ENCODE measurements at places on chromosomes 5 and 9.

- peak; percentile 32 for DNase-seq
Measured at GRCh38 chr9:93827545-93828330, 127.4 kb downstream of the BARX1 start.

GRCh38 chr5:42531611-42532010 is 108.4 kb downstream of the GHR start:
- DNase-seq, result peak; percentile 69

DNA sequence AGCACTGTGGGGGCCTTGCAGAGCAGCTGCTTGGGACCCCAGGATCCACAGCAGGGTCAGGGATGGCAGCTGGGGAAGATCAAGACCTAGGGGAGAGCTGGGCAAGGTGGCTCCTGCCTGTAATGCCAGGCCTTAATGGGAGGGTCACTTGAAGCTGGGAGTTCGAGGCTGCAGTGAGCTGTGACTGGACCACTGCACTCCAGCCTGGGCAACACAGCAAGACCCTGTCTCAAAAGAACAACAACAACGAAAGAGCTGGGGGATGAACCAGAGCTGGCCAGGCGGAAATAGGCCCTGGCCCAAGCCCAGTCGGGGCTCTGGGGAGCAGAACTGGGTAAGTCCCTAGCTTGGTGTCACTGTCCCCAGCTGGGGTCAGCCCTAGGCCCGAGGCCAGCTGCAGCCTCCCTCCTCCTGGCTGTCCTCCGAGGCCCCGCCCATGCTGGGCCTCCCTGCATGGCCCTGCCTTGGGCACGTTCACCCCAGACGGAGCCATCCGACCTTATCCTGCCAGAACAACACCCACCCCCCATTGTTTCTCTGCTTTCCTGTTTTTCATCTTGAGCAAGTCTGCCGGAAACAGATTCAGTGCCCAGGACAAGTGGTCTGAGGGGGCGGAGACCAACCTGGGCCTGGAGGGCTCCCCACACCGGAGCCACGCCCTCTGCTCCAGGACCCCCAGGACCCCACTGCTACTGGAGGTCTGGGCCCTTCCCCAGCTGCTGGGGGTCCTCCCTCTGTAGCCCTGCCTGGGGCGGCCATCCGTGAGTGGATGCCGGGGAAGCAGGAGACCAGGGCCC is 1.9 kb downstream of the DIPK1B start:
- DNase-seq, result no peak

GRCh38 chr9:69485466-69485865 is 160.5 kb downstream of the ENTREP1 start:
- DNase-seq, result peak; percentile 48

DNA sequence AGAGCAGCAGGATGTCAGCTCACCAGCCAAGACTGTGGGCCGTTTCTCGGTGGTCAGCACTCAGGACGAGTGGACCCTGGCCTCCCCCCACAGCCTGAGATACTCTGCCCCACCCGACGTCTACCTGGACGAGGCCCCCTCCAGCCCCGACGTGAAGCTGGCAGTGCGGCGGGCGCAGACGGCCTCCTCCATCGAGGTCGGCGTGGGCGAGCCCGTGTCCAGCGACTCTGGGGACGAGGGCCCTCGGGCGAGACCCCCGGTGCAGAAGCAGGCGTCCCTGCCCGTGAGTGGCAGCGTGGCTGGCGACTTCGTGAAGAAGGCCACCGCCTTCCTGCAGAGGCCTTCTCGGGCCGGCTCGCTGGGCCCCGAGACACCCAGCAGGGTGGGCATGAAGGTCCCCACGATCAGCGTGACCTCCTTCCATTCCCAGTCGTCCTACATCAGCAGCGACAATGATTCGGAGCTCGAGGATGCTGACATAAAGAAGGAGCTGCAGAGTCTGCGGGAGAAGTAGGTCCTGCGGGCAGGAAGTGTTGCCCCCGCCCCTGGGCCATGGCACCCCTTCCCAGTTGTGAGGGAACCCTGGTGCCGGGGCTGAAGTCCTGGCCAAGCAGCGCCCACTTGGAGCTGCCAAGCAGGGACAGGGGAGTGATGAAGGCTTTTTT is 108.9 kb downstream of the WNK2 start:
- DNase-seq, result no peak

- DNase-seq, result peak; percentile 57
Measured at GRCh38 chr5:143471041-143471509, 67.6 kb upstream of the NR3C1 start.

DNA sequence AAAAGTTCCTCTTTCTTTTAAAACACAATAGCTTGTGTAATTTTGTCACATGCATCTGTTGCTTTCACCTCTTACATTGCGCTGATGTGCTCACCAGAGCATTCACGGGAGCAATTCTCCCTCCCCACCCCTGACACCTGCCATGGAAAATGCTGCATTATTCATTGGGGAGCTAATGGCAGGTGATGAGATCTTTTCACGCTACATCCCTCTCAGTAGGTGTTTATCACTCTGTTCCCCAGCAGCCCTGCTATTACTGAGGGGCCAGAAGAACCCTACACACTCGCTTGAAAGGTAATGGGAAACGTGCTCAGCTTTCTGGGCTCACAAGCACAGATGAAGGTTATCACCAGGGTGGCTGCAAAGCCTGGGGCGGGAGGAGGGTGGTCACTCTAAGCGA is 398.0 kb downstream of the PSAT1 start:
- no peak for DNase-seq

DNA sequence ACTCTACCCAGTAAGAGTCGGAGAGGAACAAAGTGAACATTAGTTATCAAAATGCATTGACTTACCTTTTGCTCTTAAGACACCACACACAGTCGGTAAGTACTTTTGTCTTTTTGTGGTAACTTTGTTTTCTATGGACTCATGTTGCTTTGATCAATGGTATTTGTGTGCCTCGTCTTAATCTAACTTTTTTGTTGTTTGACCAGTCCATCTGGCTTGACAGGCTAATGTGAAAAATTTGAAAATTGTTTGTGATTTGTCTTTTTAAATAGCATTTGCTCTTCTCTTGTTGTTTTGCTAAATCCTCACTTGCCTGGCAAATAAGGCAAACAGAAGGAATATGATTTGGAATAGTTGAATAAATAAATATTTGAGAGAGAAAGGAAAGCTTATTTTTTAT is 71.4 kb upstream of the CHD1 start:
- DNase-seq, result no peak

GRCh38 chr5:172410160-172410559 is 44.2 kb downstream of the SH3PXD2B start:
- no peak for DNase-seq

GRCh38 chr9:116589392-116590354 is 97.4 kb upstream of the TRIM32 start:
- DNase-seq, result peak; percentile 67

DNA sequence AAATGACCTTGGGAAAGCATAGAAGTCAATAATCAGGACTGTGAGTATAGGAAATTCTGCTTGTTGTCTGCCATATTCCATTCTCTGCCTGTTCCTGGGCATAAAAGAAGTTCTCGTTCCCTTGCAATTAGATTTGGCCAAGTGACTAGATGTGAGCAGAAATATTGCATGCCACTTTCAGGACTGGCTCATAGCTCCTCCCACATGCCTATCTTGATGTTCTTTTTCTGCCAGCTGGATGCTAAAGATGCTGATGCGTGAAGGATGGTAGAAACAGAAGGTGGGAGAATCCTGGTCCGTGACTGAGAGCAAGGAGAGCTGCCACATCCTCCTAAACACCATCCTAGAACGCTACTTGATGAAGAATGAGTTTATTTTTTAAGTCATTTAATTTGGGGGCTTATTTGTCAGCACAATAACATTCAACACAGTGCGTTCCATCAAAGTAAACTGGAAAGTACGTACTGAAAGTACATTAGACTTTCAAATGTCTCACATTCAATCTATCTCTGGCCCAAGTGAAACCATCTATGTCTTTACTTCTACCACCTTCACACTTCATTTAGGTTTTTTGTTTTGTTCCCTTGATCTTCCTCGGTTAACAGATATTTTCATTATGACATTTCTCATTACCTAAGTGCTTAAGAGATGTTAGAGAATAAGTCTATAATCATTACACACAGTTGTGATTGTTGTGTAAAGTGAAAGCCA is 648.5 kb downstream of the RAB3C start:
- DNase-seq, result no peak

- DNase-seq, result no peak
Measured at GRCh38 chr9:71642056-71642455, 126.3 kb downstream of the CEMIP2 start.

GRCh38 chr9:81031422-81032029 is 657.8 kb downstream of the TLE1 start:
- DNase-seq, result peak; percentile 83

- peak; percentile 20 for DNase-seq
Measured at GRCh38 chr5:178688551-178688950, 41.9 kb downstream of the ZNF354A start.

DNA sequence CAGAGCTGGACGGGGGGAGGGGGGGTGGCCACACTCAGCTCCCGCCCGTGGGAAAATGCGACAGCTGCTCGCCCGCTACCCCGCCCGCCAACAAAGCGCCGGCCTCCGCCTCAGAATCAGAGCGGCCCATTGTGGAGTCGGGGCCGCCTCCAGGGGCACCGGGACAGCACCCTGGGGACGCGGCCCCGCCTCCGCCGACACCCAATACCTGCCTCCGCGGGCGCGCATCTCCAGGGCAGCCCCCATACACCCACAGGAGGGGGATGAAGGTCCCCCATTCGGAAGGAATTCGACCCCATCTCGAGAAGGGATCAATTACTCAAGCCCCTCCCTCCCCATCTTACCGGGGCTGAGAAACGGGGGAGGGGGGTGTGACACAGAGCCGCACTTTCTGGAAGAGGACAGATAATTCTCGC is 1.3 kb downstream of the NOTCH1 start:
- no peak for DNase-seq

- no peak for DNase-seq
Measured at GRCh38 chr5:75373862-75374261, 36.8 kb downstream of the HMGCR start.

GRCh38 chr9:137664676-137665075 is 45.9 kb downstream of the EHMT1 start:
- no peak for DNase-seq

- peak; percentile 58 for DNase-seq
Measured at GRCh38 chr9:34139477-34140146, 13.1 kb upstream of the DCAF12 start.

DNA sequence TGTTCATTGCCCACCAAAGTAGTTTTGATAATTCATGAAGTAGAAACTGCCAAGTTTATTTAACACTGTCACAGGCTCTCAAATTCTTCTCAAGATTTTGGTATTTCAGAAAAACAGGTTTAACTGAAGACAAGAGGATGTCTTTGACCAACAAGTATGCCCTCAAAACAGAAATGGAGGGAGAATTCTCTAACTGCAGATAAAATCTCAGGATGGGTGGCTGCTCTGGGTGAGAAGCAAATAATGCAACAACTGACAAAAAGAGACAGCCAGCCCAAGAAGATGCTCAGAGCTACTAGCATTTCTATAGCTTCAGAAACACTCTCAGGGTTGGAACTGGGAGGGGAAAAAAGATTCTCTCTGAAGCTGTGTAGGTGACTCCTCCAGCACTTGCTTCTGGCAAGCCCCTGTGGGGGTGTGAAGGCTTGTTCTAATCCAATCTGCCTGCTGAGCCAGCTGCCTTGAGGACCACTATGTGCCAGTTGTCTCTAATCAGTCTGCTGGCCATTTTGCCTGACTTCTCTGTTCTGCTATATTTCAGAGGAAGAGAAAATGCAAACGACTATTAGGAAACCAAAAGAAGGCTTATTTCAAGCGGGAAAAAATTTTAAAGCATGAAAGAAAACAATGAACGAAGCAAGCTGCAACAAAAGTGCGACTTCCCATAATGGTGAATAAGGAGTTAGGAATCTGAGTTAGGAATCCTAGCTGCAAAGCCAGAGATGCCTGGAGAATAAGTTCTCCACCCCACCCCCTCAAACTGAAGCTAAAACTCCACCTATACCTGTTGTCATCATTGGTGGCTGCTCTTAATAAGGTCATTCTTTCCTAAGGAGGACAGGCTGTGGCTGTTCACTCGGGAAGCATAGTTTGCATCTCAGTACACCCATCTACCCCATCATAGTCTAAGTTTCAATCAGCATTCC is 147.5 kb downstream of the GNAQ start:
- peak; percentile 86 for DNase-seq

GRCh38 chr5:10220248-10220647 is 29.4 kb downstream of the ATPSCKMT start:
- DNase-seq, result no peak

DNA sequence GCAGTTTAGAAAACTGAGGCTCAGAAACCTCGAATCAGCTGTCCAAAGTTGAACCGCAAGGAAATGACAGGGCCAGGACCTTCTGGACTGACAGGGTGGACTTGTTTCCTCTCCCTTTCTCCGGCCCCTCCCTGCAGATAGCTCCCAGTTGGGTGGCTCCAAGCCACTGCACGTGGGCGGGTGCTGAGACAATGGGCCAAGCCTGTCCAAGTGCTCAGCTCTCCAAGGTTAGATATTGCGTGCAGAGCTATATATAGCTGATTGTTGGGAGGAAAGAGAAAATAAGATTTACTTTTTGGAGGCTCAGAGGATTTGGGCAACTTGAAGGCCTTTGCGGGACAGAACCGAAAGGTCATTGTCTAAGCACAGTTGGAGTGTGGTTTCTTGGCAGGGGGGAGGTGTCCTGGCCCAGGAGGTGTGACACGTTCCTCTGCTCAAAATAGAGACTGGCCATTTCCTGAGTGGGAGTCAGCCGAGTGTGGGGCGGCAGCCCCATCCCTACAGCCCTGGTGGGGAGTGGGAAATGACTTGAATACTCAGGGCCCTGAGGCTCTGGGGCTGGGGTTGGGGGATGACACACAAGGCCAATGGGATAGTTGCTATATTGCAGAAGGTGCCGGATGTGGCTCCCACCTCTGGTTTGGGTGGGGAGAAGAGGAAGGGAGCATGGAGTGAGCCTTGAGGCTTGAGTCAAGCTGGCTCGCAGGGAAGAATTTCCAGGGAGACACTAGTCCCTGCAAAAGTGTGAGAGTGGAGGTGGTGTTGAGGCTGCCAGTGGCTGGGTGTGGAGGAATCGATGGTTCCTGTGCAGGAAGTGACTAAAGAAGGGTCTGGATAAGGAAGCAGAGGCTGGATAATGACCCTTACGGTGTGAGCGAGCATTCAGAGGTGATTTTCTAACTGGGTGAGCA is 44.4 kb upstream of the SMAD5 start:
- DNase-seq, result peak; percentile 76

- DNase-seq, result peak; percentile 42
Measured at GRCh38 chr5:109688630-109688969, 1.1 kb upstream of the MAN2A1 start.

- DNase-seq, result peak; percentile 30
Measured at GRCh38 chr5:54311176-54311677, 854 bp upstream of the ARL15 start.

GRCh38 chr5:134447815-134448520 is 36.3 kb upstream of the CDKN2AIPNL start:
- DNase-seq, result no peak
